Left renal cortex interstitium (tissue), 4 donors: ENCODE measurements at places on chromosomes 7 and 10. TPM values are rescaled to one million over a fixed set of nuclear protein-coding genes. Genes with fewer than 3 reads are reported as not detected.
A peak's percentile ranks its signal among the peaks of the same experiment; 100 is the strongest.

GRCh38 chr7:23369100-23369499 lies 70.0 kb downstream of the MALSU1 start:
- no peak for DNase-seq

DNA sequence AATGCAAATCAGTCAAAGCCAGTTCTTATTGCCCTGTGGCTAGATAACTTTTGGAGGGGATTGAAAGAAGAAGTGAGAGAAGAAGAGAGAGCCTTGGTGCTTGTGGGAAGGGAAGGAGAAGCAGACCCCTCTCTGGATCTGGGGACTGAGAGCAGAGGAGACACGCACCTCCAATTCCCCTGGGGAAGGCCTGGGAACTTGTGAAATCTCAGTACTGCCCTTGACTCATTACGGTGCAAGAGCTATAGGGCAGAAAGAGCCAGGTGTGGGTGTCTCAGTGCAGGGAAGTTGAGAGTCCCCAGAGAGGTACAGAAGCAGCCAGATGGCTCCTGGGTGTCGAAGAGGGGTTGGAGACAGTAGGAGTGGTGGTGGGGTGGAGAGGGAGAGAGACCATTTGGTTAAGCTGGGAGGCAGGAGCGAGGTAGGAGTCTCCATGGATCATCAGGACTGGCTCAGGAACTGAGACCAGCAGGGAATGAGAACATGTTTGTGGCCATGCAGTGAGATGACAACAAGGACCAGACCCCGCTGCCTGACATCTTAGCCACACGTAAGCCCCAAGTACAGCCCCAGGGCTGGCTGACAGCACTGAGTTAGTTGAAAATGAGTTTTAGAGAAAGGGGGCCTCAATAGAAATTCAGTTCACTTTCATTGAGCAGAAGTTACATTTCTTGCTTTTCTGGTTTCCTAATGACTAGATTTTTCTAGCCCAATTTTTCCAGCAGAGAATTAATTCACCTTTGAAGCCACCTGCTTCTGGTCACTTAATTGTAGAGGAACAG lies 238.2 kb downstream of the BUB3 start:
- DNase-seq: no peak

DNA sequence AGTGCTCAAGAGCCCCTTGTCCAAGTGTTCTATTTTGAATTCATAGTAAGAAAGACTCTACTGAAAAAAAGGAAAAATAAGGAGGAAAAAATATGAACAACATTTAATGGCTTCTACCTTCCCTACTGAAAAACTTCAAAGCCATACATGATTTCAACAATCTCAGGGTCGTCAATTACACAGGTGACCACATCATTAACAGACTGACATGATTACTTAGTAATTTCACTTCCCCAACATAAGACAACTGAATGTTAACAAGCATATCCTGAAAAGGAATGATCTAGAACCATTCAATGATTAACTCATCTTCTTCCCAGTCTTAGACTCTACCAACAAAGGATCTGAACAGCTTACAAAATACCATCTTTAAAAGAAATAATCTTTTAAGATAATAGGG lies 34.8 kb downstream of the MEOX2 start:
- no peak for DNase-seq

DNA sequence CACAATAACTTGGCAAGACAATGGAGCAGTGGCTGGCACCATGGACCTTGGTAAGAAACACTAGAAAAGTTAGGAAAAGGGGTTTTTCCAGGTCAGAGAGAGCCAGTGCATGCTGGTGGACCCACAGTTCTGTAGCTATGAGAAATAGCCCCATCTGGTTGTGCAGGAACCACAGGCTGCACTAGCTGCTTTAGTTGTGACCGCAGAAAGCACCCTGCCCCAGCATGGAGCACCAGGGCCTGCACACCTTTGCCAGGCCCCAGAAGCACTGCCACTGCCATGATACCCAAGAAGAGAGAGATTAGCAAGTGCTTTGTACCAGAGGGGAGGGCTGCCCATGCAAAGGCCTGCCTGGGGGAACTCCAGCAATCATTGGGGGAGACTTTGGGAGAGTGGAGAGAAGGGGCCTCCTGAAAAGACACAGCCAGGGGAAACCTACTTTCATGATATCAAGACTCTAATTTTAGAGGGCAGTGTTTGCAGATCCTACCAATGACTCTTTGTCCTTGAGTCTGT lies 256.1 kb upstream of the C7orf33 start:
- no peak for DNase-seq

GRCh38 chr10:23100331-23101030 lies 5.1 kb downstream of the MSRB2 start:
- DNase-seq: no peak

DNA sequence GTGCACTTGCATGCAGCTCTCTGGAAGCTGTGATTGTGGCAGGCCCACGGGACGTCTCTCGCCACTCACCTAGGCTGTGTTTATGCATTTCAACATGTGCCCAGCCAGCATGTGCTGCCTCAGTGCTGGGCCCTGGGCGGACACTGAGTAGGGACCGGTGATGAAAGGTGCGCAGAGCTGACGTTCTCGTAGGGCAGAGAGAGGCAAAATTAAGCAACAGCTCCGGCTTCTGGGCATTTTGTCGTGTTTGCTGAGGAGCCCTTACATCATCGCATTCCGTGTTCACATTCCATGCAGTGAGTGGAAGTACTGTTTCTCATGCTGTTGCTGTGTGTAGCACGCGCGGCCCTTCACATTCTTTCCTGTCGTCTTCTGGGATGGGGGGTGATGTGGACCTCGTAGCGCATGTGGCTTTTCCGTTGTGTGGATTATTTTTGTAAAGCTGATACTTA lies 50.5 kb downstream of the PRF1 start:
- no peak for DNase-seq

GRCh38 chr10:1291178-1292090 lies 235.2 kb downstream of the WDR37 start:
- no peak for DNase-seq

DNA sequence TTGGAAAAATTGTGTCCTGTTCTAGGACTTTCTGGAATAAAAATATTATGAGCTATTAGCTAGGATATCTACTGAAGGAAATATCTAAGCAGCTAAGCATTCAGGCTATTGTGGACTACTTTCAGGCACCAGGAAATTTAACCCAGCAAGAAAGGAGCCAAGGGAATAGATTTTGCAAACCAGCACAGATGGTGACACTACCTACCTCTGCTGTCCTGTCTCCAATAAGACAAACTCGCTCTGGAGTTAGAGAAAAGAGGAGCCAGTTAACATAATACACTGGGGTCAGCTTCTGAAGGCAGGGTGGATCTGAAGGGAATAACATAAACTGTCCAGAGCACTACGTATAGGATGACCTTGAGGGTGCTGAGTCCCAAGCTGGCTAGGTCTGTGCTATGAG lies 223.7 kb upstream of the PRSS58 start:
- DNase-seq: no peak

DNA sequence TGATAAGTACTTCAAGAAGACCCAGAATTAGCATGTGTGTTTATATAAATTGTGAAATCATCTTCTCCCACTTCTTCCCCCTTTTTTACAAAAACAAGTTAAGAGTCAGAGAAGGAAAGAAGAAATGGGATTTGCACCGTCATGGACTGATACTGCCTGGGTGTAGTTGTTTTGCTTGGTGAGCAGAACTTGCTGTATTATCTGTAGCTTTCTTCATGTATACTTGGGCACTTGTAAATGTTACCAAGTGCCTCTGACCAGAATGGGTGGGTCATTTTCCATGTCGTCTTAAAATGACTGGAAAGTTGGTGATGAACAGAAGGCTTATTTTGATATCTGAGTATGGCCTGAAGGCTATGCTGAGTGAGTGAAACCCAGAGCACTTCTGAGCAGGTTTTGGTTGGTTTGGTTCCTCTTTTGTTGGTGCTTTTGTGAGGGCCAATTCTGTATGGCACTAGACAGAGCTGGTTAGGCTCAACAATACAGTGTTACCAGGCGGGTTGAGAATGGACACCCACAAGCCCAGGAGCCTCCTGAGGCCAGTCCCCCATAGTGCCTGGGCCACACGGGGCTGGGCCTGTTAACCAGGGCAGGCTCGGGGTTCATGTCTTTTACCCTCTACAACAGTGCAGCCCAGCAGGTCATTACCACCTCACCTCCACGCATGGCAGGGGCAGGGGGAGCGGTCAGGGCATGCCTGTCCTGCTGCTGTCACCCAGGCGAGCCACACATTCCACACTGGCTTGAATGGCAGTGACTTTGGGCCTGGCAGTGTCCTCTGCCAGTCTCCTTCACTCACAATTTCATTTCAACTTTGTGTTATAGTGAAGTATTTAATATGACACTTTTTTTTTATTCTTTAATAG lies 115.1 kb downstream of the CCNY start:
- no peak for DNase-seq

DNA sequence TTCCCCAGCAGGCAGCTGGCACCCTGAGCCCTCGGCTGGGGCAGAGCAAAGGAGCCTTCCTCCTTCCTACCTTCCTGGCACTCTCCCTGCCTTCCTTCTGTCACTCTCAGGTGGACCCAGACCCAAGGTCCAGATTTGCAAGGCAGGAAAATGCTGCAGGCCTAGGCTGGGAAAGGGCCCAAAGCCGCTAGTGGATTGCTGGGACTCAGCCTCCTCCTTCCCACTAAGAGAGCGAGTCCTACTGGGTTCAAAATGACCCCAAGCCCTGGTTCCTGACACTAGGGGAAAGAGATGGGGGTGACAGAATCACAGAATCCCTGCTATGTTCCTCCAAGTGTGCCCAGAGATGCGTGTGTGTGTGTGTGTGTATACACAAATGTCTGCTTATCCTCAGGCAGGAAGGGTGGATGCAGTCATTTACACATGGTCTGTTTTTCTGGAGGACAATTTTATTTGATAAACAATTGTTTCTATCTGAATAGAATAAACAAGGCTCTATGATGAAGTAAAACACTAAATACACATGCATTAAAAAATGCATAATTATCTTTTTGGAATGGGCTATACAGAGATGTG lies 1.3 kb upstream of the PLAU start:
- no peak for DNase-seq

DNA sequence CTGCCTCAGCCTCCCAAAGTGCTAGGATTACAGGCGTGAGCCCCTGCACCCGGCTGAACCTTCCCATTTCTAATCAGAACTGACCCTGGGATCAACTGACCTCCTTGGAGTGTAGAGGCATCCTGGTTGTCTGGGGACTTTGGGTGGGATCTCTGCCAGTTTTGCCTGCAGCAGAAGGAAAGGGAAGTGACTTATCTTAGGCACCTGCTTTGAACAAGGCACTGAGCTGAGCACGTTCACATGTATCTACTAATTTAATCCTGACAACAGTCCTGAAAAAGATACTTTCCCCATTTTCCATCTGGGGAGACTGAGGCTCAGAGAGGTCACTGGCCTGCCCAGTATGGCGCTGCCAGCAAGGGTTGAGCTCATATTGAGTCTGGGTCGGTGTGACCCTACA lies 153.4 kb downstream of the CUX1 start:
- DNase-seq: no peak

DNA sequence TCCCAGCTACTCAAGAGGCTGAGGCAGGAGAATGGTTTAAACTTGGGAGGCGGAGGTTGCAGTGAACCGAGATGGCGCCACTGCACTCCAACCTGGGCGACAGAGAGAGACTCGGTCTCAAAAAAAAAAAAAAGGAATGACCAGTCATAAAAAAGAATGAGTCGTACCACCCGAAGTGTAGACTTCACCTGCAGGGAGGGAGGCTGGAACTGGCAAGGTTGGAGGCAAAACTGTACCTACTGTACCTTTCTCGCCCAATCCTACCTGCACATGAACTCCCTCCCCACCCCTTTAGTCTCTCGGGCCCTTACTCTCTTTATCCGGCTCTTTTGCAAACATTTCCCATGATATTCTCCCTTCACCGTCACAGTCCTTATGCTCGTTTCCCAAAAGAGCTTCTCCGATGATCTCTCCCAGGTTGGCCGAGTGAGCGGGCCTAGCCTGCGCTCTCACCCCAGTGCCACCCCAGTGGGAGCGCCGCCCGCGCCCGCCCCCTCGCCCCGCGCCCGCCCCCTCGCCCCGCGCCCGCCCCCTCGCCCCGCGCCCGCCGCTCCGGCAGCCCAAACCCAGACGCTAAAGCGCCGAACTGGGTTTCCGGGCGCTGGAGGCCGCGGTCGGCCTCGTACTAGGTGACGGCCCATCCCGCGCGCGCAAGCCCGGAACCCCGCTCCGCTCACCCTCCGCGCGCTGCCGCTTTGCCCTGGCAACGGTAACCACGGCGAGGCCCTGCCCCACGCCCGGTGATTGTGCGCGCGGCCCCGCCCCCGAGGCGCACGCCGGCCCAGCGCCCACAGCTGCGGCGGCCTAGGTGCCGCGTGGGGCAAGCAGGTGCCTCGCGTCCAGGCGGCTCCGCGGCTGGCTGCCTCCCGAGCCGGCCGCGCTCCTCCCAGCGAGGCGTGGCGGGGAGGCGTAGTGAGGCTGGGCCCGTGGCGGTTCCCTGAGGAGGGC lies at the start of gene SMKR1:
TSS of gene SMKR1 (plus strand) at position 772 of the 948 bp plus-strand sequence. CDS start 294 bp downstream, outside the sequence.
- DNase-seq: peak; percentile 56

GRCh38 chr10:125355657-125356056 lies 195.3 kb upstream of the CTBP2 start:
- DNase-seq: no peak

DNA sequence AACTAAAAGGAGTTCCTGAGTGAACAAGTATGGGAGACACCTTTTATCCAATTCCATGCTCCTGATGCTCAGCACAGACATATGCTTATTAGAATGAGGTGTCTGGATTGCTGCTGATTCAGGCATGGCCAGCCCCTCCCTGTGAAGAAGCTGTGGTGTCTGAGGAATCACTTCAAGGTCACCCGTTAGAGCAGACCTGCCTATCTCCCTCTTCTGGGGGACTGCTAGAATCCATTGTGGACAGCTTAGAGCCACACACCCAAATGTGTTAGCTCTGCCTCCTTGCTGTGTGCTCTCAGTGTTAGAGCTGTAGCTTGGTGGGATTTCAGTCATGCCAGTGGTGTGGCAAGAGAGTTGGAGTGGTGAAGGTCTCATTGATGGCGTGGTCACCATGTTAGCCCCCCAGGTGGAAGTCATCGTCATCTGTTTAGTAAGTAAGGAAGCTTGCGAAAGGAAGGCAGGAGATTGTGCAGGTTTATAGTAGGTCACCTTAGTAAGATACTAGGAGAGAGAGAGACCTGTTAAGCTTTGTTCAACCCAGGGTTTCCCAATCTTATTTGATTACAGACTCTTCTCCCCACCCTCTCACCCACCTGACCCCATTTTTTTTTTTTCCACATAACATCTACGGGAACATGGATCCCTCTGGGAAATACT lies 12.8 kb downstream of the PRXL2A start:
- DNase-seq: no peak

The PHYHIPL gene
- polyA plus RNA-seq: 19.3 TPM

The ITIH5 gene
- 20.5 TPM for polyA plus RNA-seq

The PSMG3 gene
- polyA plus RNA-seq: 28.9 TPM

The NXPH1 gene
- not detected for polyA plus RNA-seq

The PTN gene
- 258 TPM for polyA plus RNA-seq

The GPRIN2 gene
- 6.5 TPM for polyA plus RNA-seq

The OR2A14 gene
- not detected for polyA plus RNA-seq

The TMEM236 gene
- 0.31 TPM for polyA plus RNA-seq

The PBLD gene
- polyA plus RNA-seq: 46.7 TPM
